ENCODE measurements at places on chromosomes 4 and X. TPM values are rescaled to one million over a fixed set of nuclear protein-coding genes. Genes with fewer than 3 reads are reported as not detected.

DNA sequence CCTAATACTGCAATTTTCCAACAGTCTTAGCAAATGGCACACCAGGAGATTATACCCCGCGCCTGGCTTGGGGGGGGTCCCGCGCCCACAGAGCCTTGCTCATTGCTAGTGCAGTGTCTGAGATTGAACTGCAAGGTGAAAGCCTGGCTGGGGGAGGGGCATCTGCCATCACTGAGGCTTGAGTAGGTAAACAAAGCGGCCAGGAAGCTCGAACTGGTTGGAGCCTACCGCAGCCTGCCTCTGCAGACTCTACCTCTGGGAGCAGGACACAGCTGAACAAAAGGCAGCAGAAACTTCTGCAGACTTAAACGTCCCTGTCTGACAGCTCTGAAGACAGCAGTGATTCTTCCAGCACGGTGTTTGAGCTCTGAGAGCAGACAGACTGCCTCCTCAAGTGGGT lies 172.8 kb upstream of the NAP1L5 start:
- DNase-seq, result no peak

GRCh38 chr4:76737180-76737579 lies 160.8 kb downstream of the SOWAHB start:
- no peak for DNase-seq

DNA sequence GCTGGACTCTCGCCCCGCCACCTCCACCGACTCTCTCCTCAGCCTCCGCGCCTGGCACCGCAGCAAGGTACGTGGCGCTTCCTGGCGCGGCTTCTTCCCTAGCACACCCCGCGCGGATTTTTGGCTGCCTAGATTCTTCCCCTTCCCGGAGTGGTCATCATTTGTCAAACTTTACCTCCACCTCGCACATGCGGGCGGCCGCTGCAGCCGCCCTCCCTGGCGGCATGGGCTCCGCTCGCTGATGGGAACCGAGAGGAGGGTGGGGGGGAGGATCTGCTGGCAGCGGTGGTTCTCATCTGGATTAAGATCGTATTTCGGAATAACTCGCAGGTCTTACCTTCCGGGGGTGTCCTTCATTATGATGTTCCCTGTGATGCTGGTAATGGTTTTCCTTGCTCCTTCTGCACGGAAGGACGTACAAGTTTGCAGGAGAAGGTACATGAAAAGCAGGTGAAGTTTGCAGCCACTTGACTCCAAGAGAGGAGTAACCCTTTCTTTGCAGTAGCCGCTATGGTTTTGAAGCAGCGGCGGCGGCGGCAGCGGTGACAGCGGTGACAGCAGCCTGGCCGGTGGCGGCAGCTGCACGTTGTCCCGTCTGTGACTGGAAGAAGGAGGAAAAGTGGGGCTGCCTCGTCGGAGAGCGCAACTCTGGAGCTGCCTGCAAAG lies 2183.9 kb upstream of the TENM3 start:
- peak; percentile 74 for DNase-seq

- DNase-seq, result no peak
Observed at GRCh38 chrX:8374041-8374825, 90.4 kb upstream of the VCX3B start.

DNA sequence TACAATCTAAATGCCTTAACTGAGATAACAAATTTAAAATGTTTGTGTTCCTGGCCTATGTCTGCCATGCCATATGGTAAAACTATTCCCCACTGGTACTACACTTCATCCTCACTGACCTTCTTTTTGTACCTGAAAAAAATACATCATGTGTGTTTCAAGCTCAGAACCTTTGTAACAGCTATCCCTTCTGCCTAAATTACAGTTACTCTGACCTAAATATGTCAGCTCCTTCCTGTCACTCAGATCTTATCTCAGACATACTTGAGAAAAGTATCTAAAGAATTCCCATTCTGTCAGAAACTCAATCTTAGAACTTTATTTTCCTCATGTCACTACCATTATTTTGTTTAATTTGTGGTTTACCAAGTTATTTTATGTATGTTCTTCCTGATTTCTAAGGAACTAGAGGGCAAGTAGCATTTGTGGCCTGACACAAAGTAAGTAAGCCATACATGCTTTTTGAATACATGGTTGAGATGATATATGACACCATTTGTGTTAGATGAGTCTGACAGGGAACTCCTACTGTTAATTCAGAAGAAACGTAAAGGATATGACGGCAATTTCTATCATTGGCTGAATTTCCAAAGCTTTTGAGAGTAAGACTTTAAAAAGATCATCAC lies 456.5 kb upstream of the NDST3 start:
- no peak for DNase-seq

- no peak for DNase-seq
Observed at GRCh38 chrX:63250253-63250868, 100.8 kb downstream of the SPIN4 start.

DNA sequence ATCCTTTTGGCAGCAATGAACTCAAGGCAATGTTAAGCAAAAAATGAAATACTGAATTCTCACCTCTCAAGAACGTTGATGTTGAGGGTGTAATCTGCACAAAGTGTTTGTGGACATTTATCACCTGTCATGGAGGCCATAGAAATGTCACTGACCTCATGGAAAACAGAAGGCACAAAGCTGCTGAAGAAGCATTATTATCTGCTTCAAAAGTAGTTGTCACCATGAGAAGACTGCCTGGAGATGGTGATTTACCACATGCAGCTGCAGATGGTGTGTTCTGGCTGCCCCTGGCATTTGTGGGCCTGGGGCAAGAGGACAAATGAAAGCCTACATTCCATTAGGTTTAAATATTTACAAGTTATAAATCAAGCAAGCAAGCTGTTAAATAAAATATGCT lies 116.8 kb upstream of the RPS6KA3 start:
- DNase-seq, result no peak

DNA sequence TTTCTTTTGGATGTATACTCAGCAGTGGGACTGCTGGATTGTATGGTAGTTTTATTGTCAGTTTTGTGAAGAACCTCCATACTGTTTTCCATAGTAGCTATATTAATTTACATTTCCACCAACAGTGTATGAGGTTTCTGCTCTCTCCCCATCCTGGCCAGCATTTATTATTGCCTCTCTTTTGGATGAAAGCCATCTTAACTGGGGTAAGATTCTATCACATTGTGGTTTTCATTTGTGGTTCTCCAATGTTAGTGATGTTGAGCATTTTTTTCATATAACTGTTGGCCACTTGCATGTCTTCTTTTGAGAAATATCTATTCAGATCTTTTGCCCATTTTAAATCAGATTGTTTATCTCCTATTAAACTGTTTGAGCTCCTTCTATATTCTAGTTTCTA lies 27.6 kb downstream of the QRFPR start:
- no peak for DNase-seq

DNA sequence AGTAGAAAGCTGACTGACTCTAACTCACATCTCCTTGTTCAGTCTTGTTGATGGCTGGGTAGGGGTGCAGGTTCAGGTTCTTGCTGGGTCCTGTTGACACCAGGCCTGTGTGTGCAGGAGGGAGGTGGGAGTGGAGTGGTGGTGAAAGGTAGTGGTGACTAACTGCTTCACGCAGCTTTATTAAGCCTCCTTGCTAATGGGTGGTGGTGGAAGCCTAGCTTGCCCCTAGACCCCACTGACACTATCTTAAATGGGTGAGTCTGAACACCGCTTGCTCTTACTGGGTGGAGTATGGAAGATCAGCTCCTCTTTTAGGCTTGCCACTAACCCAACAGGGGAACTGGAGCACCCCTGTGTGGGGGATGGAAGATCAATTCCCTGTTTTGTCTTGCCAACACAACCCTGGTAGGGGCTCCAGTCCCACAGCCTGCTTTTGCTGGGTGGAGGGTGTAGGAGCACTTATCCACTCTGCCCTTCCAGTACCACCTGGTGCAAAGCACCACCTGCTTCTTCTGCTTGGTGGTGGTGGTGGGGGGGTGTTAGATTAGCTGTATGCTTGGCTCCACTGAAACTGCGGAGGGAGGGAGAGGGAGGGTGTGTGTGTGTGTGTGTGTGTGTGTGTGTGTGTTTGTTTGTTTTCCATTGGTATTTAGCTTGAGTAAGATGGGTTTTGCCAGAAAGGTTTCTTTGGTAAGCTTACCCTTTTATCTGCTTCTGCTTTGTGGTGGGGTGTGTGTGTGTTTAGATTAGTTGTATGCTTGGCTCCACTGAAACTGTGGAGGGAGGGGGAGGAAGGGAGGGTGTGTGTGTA lies 25.6 kb downstream of the KDM6A start:
- no peak for DNase-seq

DNA sequence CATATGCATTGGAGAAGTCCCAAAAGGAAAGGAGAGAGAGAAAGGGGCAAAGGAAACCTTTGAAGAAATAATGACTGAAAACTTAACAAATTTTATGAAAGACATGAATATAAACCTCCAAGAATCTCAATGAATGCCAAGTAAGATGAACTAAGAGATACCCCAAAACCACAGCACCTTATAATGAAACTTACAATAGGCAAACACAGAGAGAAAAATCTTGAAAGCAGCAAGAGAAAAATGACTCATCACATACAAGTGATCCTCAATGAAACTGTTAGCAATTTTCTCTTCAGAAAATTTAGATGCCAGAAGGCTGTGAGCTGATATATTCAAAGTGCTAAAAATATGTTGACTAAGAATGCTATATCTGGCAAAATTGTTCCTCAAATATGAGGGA lies 10.1 kb downstream of the SMIM10L2A start:
- DNase-seq, result no peak

DNA sequence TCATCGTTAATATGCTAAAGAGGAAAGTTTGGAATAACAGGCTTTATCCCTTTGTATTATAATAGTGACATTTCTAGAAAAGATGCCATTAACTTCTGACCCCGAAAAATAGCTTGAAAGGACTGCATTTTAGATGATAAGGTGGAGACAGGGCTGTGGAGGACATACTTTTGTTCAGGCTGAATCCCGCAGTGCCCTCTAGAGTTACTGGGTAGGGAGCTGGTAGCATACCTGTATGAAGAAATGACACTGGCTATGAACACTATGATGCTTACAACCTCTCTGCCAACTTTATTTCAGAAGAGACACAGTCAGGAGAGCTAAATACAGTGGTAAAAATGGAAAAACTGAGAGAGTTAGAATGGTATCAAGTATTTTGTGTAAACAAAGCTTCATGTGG lies 8.1 kb downstream of the IL1RAPL1 start:
- DNase-seq, result no peak

- no peak for DNase-seq
Observed at GRCh38 chr4:156516698-156517097, 454.9 kb downstream of the PDGFC start.

DNA sequence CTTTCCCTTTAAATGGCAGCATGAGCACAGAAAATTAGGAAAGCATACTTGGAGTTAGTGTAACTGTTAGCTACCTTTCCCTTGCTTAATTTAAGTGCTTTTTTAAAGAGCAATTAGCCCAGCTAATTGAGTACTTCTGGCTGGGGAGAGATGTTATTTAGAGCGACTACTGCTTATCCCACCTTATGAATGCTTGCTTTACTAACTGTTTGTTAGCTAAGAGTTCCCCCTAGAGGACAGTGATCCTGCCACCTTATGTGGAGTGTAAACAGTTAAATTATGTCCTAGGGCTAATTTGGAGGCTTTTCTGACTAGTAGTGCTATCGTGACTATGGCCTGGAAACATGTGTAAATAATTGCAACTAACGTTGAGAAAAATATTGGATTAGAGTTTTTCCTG lies 909.4 kb downstream of the FSTL5 start:
- DNase-seq, result no peak

DNA sequence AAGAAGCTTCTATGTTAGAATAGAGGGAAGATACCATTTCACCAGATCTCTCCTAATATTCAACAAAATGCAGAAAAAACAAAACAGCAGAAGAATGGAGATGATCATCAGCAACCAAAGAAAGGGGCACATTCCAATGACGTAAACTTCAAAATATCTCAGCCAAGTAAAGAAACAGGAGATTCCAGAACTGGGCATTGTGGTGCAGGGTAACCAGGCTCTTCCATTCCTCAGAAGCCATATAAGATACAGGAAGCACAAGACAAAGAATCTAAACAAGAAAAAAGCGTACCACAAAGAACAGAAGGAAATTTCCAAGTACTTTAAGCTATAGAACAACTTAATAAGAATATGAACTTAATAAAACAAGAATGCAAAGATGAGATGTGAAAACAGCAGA lies 6.9 kb upstream of the ARMCX4 start:
- no peak for DNase-seq

- DNase-seq, result no peak
Observed at GRCh38 chr4:152522245-152522644, 13.6 kb downstream of the FBXW7 start.

Gene TRIM61
- total RNA-seq, result 1.0 TPM

Gene PWWP3B
- not detected for total RNA-seq
